ENCODE measurements at places on chromosomes 7 and 10.

DNA sequence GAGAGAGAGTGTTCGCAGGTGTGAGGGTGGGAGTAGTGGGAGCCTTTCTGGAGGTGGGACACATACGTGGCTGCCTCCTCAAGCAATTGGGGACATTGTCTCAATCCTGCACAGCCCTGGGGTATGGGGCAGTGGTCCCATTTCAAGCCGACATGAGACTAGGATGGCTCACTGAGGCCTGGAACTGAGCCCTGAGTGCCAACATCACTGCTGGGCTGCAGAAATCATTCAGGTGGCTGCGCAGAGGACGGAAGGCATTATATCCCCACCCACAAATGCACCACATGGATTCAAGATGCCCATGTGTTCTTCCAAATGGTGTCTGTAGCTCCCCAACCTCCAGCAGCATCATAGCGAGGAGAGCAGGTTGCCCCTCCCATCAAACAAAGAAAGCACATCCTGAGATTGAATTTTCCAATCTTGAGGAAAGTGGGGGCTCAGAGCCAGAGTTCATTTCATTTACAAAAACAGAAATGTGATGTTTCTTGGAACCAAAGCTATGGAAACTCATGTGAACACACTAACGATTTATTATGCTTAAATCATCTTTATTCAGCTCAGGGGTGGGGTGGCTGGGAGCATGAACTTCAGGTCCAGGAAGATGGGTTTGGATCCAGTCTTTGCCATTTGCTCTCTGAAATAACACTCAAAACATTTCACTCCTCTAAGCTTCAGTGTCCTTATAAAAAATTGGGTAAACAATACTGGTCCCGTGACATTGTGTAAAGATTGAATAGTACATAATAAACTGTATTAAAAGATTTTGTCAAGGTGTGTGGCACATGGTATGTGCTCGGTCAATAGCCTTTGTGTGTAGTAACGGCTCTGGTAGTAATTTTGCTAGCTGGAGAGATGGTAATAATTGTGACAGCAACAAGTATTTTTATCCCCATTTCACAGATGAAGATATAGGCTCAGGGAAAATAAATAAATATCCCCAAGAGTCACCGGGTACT lies 4.6 kb downstream of the SFTPA2 start:
- no peak for DNase-seq

GRCh38 chr7:146479040-146479439 lies 362.4 kb downstream of the CNTNAP2 start:
- no peak for DNase-seq

DNA sequence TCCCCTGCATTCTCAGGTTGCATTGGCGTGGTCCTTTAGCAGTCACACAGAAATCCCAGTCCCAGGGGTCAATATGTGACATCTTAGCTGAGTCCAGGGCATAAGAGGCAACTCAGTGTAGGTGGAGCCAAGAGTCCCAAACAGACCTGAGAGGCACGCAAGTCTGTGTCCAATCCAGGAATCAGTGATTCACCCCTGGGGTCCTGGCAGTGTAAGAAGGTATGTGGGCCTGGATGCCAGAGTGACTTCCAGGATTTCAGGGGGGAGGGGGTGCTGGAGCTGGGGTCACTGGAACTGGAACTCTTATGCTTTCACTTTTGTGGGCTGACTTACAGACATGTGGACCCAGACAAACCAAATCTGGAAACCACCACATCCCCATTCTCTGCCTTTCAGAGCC lies 26.8 kb downstream of the FRMPD2 start:
- DNase-seq = no peak

- no peak for DNase-seq
Measured at GRCh38 chr10:30502266-30503060, 68.5 kb downstream of the MAP3K8 start.

- DNase-seq = no peak
Measured at GRCh38 chr10:32943395-32943794, 14.6 kb downstream of the ITGB1 start.

- no peak for DNase-seq
Measured at GRCh38 chr7:91424371-91424770, 160.1 kb downstream of the FZD1 start.

DNA sequence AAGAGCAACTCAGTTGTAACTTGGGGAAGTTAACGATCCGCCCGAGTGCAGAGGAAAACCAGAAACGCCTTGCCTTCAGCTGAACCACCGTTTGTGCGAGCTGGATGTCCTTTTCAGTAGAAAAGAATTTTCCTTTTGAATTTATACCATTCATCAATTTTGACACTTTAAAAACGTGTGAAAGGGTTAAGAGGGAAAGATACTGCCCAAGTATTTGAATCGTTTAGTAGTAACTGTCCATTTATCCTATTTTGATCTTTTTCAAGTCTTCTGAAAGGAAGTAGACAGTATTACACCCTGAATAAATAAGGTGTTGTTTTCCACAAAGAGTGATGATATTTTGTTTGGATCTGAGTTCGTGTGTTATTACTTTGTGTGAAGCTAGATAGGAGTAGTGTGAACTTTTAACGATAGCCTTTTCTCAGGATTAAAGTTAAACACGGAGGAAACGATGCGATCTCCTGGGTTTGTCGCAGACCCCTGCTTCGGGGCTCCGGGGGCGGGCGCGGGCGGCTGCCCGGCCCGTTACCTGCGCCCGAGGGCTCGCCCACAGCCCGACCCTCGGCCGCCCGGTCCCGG lies 830 bp upstream of the BMI1 start:
- no peak for DNase-seq

GRCh38 chr7:139697056-139697455 lies 80.7 kb downstream of the HIPK2 start:
- DNase-seq = no peak

DNA sequence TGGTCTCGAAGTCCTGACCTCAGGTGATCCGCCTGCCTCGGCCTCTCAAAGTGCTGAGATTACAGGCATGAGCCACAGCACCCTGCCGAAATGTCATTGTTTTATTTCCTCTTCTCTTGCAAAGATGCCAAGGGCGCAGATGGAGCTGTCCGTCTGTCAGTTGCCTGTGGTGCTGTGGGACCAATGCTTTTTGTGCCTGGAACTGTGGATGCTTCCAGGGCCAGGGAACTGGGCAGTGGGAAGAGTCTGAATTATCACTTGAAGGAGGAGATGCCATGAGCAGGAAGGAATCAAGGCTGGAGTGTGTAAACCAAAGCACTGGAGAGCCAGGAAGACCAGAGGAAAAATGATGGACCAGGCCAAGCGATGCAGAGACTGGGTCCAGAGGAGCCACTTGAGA lies 459.9 kb downstream of the GALNT17 start:
- no peak for DNase-seq

- DNase-seq = no peak
Measured at GRCh38 chr10:34222359-34222758, 592.7 kb downstream of the PARD3 start.

- no peak for DNase-seq
Measured at GRCh38 chr7:132697003-132697402, 120.7 kb upstream of the PLXNA4 start.

DNA sequence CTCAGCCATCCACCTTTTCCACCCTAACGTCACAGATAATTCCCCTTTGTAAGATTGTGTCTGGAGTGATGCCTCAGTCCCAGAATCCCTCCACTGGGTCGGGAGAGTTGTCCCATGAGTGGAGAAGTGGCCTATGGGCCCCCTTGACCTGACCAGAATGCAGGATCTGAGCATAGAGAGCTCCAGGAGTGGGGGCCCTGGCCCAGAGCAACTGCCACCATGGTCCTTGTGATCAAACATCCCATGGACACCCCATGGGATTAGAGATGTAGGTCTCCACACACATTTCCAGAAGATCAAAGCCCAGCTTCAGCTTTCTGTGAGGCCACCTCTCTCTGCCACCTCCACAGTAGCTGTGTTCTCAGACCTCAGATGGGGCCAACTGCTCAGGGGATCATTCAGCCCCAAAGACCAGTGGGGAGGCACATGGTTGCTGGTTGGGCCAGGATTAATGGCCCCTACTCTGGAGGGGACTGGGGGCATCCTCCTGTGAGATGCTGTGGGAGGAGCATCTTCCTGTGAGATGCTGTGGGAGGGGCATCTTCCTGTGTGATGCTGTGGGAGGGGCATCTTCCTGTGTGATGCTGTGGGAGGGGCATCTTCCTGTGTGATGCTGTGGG lies 28.5 kb upstream of the DPYSL4 start:
- no peak for DNase-seq

DNA sequence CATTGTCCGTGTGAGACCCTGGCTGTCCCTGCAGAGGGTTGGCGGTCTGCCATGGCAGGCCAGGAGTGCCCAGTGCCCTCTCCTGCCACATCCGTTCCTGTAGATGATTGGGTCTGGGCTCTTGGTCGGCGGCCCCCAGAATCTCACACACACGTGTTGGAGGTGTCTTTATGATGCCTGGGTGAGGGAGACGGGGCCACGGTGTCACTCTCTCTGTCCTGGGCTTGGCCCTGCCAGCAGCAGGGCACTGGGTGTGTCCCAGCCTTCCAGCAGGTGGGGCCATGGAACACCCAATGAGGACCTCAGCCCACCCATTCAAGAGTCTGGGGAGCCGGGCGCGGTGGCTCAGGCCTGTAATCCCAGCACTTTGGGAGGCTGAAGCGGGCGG lies 30.2 kb downstream of the UNC5B start:
- no peak for DNase-seq

DNA sequence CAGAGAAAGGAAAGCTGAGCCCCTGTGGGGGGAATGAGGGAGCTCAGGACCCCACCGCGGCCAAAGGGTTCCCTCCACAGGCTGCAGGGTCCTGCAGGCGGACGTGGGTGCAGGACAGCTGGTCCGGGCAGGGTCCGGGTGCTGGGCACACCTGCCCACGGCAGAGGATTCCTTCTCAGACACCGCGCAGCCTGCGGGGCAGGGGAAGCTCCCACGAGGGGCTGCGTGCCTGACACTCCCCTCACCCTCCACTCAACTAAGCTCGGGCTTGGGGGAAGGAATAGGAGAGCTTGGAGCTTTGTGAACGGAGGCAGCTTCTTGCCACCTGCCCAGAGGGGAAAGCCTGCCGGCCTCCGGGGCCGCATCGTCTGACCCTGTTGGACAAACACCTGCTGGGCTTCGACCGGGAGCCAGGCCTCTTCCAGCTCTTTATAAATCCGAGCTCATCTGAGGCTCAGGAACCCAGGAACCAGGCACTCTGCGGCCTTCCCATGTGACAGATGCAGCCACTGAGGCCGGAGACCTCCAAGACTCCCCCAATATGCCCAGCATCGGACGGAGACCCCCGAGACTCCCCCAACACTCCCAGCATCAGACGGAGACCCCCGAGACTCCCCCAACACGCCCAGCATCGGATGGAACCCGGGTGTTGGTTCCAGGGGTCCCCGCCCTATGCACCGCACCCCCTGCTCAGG lies 97.3 kb downstream of the PDGFA start:
- no peak for DNase-seq

GRCh38 chr10:110355141-110355831 lies 50.6 kb upstream of the SMNDC1 start:
- DNase-seq = no peak

GRCh38 chr10:2980791-2981360 lies 86.5 kb upstream of the PFKP start:
- DNase-seq = no peak

- DNase-seq = no peak
Measured at GRCh38 chr10:50501478-50501877, 122.3 kb downstream of the SGMS1 start.

- no peak for DNase-seq
Measured at GRCh38 chr7:78770422-78771410, 682.8 kb downstream of the MAGI2 start.

DNA sequence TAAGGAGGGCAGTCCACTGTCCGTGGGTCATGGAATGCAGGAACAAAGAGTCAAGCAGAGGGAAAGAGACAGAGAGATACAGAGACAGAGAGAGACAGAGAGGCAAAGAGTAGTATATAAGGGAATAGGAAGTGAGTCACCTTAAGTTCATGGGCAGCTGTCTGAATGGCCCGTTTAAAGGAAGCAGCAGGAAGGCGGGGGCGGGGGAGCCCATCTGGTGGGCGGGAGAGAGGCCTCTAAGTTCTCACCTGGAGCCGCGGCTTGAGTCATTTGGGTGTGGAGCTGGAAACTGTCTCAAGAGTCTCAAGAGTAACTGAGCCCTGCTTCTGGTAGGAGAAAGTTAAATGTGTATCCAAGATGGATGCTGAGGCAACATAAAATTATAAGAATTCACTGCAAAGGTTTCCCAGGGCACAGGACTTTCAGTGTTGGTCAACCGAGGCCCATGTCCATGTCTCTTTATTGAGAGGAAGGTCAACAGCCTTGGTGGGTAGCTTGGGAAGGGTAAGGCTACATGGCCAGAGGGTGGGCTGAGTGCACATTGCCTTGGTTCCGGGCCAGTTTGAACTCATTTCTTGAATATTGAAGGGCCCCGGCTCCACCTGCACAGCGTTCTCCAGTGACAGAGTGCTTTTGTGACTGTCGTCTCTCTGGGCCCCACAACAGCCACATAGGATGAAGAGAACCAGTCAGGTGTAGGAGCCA lies 85.5 kb upstream of the CACUL1 start:
- DNase-seq = peak; percentile 8

- DNase-seq = no peak
Measured at GRCh38 chr10:47408606-47409005, 24.5 kb upstream of the ZNF488 start.

GRCh38 chr7:150860978-150861295 lies 8.6 kb downstream of the AOC1 start:
- no peak for DNase-seq

DNA sequence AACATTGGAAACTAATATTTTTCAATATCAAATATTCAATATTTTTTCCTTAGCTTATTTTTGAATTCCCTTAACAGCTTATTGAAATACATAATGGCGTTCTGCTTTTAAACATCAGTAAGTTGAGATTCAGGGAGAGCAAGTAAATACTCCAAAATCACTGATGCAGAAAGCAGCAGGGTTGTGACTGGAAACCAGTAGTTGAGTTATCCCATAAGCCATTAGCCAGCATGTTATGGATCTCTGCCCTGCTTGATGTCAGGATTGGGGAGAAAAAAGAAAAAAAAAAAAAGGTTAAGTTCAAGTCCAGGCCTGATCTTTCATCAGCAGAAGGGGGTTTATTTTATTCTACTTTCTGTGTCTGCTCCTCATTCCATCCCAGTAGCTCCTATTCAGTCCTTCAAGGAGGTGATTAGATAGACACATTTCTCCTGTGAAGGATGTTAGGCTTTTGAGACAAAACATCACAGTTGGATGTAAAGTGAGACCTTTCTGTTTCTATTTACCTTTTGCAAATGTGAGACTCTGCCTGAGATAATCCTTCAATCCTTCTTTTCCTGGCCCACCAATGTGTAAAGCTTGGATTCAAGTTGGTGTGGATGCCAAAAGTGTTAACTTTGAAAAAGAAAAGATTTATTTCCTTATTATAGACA lies 110.9 kb upstream of the HDAC9 start:
- DNase-seq = no peak

GRCh38 chr7:68692511-68692910 lies 905.8 kb upstream of the AUTS2 start:
- no peak for DNase-seq
